ENCODE measurements at places on chromosomes 2 and 18. TPM values are rescaled to one million over a fixed set of nuclear protein-coding genes. Genes with fewer than 3 reads are reported as not detected.

Gene PAX3
- not detected for total RNA-seq

Gene RAD51AP2
- total RNA-seq = not detected

Gene LAMA1
- total RNA-seq = 1.3 TPM

Gene NEUROD1
- total RNA-seq = not detected

Gene ONECUT2
- total RNA-seq = not detected

Gene CPS1
- total RNA-seq = 6.6 TPM

Gene OSBPL1A
- 103 TPM for total RNA-seq

Gene CYP27A1
- total RNA-seq = 29.9 TPM

Gene IL36RN
- not detected for total RNA-seq

Gene EHBP1
- total RNA-seq = 77.5 TPM

Gene COMMD1
- total RNA-seq = 51.7 TPM

Gene NR4A2
- total RNA-seq = 20.9 TPM

Data from subcutaneous adipose tissue (tissue), 4 donors.